ENCODE measurements at places on chromosomes 4 and X.

- no peak for DNase-seq
Measured at GRCh38 chr4:25533256-25533655, 122.4 kb upstream of the SLC34A2 start.

- no peak for DNase-seq
Measured at GRCh38 chrX:100647095-100647494, 3.1 kb downstream of the SRPX2 start.

DNA sequence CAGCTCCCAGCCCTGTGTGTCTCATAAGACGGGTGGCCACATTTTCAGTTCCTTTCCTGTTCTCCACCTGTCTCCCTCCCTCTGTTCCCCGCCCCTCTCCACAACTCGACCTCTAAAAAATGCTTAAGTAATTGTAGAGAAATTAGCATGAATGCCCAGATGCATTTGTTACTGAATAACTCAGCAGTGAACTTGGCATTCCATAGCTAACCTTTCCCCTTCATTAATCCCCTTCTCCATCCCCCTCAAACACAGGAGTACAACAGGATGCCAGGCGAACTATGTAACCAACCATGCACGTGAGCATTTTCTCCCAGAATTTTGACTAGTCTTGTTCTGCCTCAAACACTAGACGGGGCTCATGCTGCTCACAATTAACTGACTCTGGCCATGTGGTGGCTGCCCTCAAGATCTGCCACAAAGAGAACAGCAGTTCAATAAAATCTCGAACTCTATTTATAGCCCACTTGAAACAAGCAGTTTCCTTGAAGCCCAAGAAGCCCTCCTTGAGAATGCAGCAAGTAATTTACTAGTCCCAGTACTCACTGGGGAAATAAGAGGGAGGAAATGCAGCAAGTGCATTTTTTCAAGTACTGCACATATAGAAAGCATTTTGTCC, 351.2 kb downstream of the ARHGAP24 start:
- peak; percentile 45 for DNase-seq

GRCh38 chr4:105741548-105741947, 33.0 kb downstream of the GSTCD start:
- DNase-seq = no peak

DNA sequence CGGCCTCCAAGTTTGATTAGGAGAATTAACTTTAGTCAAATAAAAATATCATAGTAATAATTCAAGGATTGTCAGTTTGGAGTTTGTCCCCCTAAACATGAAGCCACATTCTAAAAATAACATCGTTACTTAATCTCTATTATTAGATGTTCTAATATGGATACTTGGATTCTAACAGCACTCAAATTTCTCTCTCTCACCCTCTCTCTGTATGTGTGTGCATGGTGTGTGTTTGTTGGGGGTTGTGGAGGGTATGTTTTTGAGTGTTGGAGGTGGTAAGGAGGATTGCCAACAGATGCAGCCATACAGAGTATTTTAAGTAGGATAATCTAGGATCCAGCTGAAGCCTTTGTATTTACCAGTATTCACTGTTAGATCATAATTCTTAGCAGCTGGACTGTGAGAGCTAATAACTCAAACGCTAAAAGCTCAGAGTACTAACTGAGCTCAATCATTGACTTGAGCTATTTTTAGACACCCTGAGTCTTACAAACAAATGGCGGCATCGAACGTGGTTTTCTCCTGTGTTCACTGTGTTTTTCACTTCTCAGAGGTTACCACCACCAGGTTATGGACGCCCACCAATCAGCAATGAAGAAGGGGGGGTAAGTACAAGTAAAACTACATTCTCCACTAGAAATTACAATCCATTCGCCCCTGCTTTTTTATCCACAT, 8.8 kb downstream of the ENAM start:
- DNase-seq = peak; percentile 18

DNA sequence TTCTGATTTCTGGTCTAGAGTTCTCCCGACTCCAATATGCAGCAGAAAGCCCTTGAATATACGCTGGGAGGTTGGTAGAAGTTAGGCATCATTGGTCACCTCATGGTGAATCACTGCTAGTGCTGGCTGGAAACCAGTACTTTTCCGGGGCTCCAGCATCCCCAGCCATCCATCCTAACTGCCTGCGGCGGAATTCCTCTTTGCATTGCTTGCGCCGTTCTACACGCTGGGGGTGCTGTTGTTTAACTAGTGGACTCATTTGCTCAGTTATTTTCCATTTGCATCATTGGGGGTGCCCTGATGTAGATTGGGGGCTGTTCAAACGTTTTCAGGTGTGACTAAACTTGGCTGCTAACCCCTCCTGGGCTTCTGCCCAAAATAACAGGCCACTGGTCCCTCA, 23.3 kb upstream of the GPR50 start:
- no peak for DNase-seq

GRCh38 chr4:8133897-8134563, 24.6 kb downstream of the ABLIM2 start:
- DNase-seq = no peak

DNA sequence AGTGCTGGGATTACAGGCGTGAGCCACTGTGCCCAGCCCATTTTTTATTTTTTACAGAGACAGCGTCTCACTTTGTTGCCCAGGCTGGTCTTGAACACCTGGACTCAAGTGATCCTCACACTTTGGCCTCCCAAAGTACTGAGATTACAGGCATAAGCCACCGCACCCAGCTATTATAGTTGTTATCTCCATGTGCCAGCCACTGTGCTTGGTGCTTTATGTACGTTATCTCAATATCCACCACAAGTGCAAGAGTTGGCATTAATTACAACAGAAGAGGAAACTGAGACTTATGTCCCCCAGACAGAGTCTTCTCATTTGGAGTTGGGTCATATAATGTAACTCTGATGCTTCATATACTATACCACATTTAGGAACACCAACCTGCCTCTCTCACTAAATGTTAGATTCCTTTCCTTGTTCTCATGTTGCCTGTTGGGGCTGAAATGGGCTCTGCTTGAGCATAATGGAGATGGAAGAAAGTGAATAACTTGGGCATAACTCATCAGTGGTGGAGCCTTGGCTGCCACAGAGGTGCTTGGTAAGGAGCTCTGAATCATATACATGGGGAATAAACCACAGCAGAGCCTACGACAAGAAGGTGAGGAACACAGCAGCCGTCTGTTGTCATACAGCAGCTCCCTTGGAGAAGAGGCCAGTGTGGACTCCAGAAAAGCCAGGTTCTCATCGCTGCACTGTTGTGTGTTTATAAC, 84.3 kb downstream of the SPRY1 start:
- no peak for DNase-seq

DNA sequence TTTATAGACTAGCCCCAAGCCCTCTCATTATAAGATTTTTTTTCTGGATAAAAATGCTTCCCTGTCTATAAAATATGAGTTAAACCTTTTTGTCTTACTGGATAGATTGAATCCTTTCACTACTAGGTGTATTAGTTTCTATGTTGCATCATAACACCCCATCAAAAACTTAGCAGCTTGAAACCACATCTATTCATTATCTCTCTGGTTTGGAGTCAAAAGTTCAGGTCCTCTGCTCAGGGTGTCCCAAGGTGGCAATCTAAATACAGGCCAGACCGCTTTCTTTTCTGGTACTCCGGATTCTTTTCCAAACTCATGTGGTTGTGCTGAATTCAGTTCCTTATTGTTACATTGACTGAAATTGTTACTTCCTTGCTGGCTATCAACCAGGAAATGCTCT, 515.5 kb downstream of the PDHA2 start:
- no peak for DNase-seq

DNA sequence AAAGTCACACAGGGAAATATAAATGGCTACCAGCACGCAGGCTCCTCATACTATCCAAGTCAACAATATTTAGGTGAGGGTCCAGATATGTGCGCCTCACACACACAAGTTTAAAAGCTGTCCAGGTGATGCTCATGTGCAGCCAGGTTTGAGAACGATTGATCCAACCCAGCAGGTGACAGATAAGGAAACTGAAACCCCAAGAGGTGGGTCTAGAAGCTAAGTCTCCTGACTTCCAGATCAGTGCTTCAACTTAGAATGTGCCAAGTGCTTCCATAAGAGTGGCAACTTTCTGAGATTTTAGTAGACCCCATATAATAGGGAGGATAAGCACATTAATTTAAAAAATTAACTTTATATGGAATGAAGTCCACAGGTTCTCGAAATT, 54.4 kb upstream of the NAP1L5 start:
- DNase-seq = no peak

- no peak for DNase-seq
Measured at GRCh38 chr4:23500894-23501449, 388.9 kb downstream of the PPARGC1A start.

DNA sequence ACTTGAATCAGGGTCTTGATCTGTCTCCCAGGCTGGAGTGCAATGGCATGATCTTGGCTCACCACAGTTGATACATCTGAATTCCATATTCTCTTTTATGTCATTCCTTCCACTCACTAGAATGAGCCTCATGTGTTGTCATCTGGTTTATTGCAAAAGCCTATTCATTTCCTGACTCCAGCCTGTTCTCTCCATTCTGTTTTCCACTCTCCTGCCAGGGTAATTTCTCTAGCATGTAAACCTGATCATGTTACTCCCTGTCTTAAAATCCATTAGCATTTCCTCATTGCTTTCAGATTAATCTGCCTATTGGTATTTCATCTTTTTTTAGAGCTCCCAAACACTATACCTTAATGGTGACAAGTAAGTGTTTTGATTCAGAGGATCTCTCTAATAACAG, 4.3 kb upstream of the DDX60L start:
- DNase-seq = no peak

GRCh38 chr4:90184560-90184959, 57.4 kb downstream of the CCSER1 start:
- DNase-seq = no peak

DNA sequence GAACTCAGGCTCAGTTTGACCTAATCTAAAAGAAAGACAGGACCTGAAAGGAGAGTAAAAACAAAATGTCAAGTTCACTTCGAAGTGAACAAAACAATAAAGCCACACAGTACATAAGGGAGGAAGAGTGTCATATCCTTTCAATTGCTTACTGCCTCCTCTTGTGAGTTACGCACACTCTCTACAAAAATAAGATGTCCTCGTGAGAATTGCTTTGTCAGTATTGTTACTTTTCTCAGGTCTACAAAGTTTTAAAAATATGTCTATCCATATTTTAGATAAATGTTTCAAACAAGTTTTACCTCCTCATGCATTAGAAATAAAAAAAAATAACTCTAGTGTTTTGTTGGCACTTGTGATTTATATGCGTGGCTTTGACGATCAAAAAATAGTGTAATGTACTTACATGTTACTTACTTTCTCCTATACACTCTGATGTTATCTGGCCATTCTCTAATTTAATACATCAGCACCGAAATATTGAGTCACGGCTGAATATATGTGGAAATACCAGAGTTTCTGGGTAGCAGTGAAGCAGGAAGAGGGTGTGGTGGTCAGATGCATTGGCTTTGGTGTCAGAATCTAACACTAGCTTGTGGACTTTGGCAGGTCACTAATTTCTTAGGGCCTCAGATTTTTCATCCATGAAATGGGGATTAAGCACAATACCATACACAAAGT, 8.1 kb upstream of the MRPL1 start:
- no peak for DNase-seq

GRCh38 chrX:134895805-134896581, 94.8 kb upstream of the SMIM10 start:
- DNase-seq = no peak

- DNase-seq = no peak
Measured at GRCh38 chr4:3442959-3443749, 1.4 kb downstream of the HGFAC start.

DNA sequence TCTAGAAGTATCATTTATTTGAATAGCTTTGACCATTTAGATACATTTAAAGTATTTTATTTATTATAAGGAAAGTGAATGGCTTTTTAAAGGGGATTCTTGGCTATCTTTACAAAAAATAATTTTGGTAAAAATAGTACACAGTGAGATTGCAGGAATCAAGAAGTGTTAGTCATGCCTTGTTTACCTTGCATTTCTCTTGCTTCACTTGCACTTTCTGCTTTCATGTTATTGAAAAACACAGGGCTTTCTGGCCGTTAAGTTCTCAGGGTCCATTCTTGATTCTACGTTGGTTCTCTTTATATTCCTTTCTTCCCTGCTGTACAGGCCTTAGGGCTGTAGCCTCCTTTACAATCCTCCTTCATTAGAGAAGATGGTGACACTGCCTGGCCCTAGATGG, 21.8 kb upstream of the SEC24D start:
- DNase-seq = no peak

DNA sequence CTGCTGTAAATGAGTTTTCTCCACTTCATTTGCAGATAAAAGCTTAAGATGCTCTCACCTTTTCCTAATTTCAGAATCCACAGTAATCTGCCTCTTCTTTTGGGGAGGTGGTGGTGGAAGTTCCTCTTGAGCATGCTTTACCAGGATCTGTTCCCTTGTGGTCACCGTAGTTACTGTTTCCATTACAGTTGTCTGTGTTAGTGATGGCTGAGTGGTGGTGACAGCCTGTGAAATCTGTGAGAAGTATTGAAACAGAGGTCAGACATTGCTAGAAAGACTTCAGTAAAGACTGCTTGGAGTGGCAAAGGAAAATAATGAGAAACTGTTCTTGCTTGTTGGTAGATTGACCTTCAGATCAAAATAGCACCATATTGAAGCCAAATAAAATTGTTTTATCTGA, 666.2 kb downstream of the DMD start:
- no peak for DNase-seq

DNA sequence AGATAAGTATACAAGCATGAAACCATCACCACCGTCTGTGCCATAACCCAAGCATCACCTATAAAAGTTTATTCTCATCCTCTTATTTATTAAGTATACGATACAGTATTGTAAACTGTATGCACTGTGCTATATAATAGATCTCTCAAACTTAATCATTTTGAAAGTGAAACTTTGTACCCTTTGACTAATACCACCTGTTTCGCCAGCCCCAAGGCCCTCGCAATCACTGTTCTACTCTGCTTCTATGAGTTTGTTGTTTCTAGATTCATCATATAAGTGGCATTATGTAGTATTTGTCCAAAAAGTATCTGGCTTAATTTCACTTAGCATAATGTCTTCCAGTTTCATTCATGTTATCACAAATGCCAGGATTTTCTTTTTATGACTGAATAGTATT, 72.1 kb upstream of the DOCK11 start:
- no peak for DNase-seq

DNA sequence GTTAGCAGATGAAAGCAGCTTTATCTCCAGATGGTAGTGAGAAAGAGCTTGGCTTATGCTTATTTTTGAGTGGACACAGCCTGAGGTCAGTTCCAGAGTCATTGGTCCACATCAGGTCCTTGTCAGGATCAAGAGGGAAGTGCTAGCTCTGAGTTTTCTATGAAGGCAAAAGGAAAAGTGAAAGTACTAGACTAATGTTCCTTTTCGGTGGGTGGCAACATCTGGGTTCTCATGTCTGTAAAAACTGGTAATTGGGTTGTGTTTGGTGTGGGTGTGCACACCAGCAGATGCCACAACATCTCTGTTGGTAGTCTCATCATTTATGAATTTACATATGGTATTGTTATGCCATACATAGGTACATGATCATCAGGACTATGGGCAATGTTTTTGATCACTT, 210.5 kb downstream of the PWWP3B start:
- DNase-seq = no peak

- no peak for DNase-seq
Measured at GRCh38 chr4:40140196-40140595, 56.6 kb upstream of the RHOH start.

Measured in mucosa of gallbladder (tissue), 1 donor.